CD4-positive, CD25-positive, alpha-beta regulatory T cell (primary cell): ENCODE measurements at places on chromosomes 6 and 20. TPM values are rescaled to one million over a fixed set of nuclear protein-coding genes. Genes with fewer than 3 reads are reported as not detected.

Gene PTCHD4
- total RNA-seq, result not detected

Gene BMP6
- total RNA-seq, result 1.2 TPM

Gene CST3
- total RNA-seq, result 2.5 TPM

Gene ZNF512B
- total RNA-seq, result 21.2 TPM

GRCh38 chr20:48722002-48722731, 105.6 kb downstream of the PREX1 start:
- no peak for DNase-seq

- DNase-seq, result no peak
Measured at GRCh38 chr6:40439026-40439800, 148.0 kb downstream of the LRFN2 start.

GRCh38 chr6:142945049-142945445, at the start of gene HIVEP2:
HIVEP2 (minus strand) TSS chr6:142945176; CDS start chr6:142774738, 170,438 bp downstream.
- DNase-seq, result peak; percentile 73

DNA sequence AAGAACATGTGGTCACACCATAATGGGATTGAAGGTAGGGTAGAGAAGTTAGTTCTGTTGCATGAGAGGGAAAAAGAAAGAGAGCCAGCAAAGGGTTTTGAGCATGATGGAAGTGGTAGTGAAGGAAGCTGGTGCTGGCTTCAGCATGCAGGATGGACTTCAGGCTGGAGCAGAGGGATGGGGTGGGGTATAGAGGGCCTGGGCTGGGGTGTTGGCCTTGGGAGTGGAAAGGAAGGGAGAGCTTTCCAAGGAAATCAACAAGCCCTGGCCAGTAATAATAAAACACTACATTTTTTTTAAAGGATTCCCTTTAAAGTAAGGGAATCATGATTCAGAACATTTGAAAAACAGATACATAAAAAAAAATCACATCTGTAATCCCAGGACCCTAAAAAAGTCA, 61.2 kb downstream of the LAMA4 start:
- no peak for DNase-seq

DNA sequence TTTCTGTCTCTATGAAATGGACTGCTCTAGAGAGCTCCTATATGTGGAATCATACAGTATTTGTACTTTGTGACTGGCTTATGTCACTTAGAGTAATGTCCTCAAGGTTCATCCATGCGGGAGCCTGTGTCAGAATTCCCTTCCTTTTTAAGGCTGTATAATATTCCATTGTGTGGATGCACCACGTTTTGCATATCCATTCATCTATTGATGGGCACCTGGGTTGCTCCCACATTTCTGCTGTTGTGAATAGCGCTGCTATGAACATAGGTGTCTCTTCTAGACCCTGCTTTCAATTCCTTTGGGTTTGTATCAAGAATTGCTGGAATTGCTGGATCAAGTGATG, 155.4 kb downstream of the BMP7 start:
- DNase-seq, result no peak

DNA sequence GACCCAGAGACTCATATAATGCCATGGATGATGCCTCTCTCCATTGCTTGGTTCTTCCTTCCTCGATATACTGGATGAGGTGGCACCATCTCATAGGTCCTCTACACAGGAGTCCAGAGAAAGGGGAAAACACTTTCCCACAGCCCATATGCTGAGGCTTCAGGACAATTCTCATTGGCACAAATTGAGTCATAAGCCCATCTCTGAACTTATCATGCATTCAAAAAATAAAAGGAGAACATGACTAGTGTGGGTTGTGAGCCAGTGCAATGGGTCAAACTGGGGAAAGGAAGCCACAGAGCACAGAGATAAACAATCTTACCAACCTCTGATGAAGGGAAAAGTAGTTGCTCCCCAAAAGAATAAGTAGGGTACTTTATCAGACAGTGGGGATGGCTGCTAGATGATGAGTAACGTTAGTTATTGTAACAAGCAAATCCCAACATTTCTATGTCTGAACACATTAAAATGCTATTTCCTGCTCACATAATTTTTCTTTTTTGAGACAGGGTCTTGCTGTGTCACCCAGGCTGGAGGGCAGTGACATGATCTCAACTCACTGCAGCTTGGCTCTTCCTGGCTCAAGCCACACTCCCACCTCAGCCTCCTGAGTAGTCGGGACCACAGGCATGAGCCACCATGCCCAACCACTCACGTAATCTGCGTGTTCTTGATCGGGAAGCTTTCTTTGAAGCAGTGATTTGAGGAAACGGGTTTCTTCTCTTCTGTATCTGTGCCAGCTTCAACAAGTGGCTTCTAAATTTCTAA, 27.0 kb downstream of the SOD2 start:
- no peak for DNase-seq

- no peak for DNase-seq
Measured at GRCh38 chr6:87277123-87277522, 45.3 kb upstream of the SMIM8 start.

- no peak for DNase-seq
Measured at GRCh38 chr6:28011722-28012121, 54.7 kb downstream of the OR2B6 start.

GRCh38 chr6:169663468-169663867, 38.4 kb downstream of the WDR27 start:
- no peak for DNase-seq

DNA sequence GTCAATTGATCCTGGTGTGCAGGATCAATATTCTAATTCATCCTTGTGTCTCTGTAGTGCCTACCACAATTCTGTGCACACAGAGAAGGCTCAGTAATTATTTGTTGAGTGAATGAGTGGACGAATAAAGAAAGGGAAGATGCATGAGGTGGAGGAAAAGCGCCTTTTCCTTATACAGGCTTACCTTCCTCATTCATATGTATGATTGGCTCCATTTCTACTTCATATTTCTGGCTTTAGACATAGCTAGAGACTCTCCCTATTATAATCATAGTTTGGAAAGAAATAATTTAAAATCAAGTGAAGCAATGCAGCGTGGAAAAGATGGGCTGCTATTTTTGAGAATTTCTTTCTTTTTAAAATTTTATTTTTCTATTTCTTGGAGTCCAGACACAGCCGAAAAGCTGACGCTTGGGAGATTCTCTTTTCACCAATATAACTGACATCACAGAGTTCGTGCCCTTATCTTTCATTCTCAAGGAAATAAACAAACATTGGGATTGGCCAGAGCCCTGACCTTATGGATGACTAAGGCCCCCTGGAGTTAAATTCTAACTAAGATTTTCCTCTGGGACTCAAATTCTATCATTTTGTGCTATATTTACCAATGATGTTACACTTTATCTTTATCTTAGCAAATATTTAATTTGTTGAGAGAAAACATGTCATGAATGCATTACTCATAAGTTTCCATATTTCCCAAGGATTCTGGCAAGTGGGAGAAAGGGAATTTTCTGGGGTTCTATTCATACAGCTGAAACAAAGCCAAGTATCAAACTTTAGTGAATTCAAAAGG, 48.1 kb downstream of the PRL start:
- no peak for DNase-seq
